Stimulated activated CD8-positive, alpha-beta memory T cell treated with anti-CD3 and anti-CD28 coated beads, Interleukin-7, amount 100 ng/mL, for 48 hours (primary cell): ENCODE measurements at places on chromosomes 1 and 21.

DNA sequence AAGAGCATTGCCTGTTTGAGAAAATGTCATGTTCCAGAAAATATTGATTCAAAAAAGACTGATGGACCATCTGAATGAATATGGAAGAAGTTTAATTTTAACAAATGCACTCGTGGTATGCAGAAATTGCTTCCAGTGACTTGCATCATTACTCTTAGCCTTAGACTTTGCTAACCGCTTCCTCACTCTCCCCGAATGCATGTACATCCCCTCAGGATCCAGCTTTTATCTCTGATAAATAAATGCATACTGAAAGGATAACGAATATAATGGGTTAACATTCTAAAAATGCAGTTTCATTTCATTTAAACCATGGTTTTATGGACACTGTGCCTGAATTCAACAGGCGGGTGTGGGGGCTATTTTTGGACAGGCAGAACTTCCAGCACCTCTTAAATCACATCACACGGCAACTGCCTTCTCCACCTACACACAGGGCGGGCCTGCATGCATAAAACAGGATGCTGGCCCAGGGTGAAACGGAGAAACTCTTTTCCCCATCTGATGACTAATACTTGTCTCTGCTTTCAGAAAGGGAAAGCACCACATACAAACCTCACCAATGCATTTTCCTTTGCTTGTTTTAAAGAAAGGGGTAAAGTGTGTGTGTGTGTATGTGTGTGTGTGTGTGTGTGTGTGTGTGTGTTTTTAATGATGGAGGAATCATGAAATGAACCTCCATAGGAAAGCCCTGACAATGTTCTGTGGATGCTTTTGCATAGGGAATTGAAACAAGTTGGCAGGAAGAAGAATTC, 48.7 kb downstream of the SPAG17 start:
- DNase-seq: peak; percentile 36

GRCh38 chr1:74913978-74914377, 181.0 kb downstream of the TYW3 start:
- DNase-seq: no peak

DNA sequence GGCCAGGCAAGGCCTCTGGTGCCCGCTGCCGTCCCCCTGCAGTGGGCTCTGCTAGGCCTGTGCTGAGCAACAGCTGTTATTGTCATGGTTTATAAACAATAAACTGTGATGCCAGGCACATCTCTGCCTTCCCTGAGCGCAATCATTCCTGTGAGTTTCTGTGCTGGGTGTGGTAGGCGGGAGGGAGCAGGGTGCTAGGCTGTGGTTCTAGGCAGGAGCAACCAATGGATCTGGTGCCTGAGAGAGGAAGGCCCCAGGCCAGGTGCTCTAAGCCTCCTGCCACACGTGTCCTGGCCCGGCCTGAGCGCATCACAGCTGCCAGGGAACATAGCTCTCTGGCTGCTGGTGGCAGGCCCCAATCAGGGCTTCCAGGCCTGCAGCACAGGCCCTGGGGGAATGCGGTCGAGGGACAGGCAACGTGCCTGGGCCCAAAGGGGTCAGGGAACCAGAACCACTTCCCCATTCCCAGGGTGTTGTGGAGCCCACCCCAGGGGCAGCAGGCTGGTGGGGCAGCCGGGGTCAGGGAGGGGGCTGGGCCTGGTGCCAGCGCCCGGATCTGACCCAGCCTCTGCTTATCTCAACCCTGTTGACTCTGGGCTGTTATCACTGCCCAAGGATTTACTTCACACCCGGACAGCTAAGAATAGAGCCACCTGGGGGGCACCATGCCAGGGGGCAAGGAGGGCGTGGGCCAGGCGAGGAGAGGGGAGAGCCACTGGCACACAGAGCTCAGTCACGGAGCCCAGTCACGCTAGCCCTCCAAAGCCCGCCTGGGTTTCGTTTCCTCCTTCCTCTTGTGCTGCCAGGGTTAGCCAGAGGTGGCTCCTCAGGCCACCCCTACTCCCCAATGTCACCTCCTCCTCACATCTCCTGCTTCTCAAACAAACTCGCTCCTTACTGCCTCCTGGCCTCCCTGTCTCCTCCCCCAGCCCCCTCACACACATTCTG, 11.5 kb downstream of the TRIM46 start:
- DNase-seq: no peak

- no peak for DNase-seq
Observed at GRCh38 chr1:53944469-53945182, 873 bp downstream of the IFT25 start.

DNA sequence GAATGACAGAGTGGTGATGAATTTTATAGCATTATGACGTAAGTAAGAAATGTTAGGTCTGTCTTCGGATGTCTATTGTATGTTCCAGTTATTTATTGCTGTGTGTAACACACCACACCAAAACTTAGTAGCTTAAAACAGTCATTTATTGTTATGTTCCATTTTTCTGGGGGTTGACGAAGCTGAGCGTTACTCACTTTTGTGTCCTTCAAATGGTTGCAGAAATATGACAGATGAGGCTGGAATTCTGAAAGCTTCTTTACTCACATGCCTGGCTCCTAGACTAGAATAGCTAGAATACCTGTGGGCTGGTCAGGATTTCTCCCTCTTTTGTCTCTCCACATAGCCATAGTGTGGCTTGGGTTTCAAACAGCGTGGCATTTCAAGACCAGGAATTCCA, 62.1 kb upstream of the S1PR1 start:
- no peak for DNase-seq

- no peak for DNase-seq
Observed at GRCh38 chr1:40877698-40878097, 15.5 kb upstream of the CITED4 start.

GRCh38 chr1:201163707-201164106, 9.4 kb upstream of the TMEM9 start:
- no peak for DNase-seq
